ENCODE measurements at places on chromosomes 4 and X. TPM values are rescaled to one million over a fixed set of nuclear protein-coding genes. Genes with fewer than 3 reads are reported as not detected.

DNA sequence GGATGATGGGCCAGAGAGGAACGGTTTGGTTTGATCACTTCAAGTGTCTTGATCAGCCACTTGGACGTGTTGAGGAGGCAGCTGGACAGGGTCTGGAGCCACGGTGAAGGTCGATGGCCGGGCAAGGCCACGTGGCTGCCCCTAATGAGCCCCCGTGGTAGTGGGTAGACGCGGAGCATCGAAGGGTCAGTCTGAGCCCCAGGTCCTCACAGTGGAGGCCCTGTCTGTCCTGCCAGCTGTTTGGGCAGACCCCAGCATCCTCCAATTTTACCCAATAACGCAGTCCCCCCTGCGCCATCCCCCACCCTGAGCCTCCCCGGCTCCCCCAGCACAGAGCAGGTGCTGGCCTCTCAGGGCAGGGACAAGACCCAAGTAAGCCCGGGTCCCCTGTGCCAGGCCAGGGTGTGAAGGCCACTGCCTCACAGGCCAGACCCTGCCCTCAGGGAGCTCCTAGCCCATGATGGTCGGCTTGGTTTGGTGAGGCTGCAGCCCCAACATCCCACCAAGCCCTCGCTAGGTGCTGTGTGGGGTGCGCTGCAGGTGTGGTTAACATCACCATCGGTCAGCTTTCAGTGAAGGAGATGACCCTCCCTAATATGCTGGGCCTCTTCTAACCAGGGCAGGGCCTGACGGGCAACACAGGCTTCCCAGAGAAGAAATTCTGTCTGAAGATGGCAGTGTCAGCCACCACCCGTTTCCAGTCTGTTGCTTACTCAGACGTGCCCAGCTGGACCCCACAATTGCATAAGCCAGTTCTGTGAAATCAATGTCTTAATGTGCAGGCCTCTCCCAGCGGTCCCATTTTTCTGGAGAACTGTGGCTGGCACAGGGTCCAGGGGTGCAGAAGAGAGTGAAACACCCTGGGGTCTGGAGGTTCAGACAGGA, 40.5 kb upstream of the NKX1-1 start:
- no peak for DNase-seq

The PABPC1L2A gene
- not detected for total RNA-seq

The MFAP3L gene
- 15.2 TPM for total RNA-seq

The PNMA5 gene
- total RNA-seq, result not detected

The TMEM35A gene
- total RNA-seq, result 1.9 TPM

The DNASE1L1 gene
- 121 TPM for total RNA-seq

The PPP1R2C gene
- not detected for total RNA-seq

The MAOB gene
- total RNA-seq, result not detected

DNA sequence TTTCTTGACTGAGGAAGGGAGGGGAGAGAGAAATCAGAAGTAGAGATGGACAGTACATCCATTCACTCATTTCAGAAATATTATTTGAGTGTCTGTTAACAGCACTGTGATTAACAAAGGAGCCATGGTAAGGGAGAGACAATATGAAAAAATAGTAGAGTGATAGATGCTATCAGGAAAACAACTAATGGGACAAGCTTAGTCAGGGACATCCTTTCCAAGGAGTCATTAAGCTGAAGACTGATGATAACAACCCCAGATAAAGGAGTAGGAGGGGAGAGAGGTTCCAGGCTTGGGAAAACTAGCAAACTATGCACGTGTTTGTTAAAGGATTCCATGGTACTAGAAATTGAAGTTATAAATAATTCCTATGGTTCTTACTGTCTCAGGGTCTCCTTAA, 122.2 kb downstream of the CBR4 start:
- DNase-seq, result no peak

GRCh38 chrX:130264573-130264972, 4.1 kb downstream of the ZNF280C start:
- DNase-seq, result no peak

The SH3RF1 gene
- 7.1 TPM for total RNA-seq

DNA sequence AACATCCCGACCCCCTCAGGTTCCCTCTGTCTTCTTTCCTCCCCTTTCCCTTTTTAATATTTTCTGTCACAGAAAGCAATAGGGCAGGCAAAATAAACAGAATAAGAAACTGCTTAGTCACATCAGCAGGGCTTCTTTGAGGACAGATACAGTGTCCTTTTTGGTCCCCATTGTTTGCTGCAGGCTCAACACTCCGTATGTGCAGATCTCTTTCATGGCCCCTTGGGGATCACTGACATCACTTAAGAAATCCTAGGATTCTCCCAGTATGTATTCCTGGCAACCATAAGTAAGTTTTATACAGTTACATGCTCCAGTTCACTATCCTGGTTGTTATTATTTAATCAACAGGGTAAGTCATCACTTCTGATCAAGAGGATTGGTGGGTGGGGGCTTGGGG, 448.0 kb downstream of the NKX6-1 start:
- no peak for DNase-seq

DNA sequence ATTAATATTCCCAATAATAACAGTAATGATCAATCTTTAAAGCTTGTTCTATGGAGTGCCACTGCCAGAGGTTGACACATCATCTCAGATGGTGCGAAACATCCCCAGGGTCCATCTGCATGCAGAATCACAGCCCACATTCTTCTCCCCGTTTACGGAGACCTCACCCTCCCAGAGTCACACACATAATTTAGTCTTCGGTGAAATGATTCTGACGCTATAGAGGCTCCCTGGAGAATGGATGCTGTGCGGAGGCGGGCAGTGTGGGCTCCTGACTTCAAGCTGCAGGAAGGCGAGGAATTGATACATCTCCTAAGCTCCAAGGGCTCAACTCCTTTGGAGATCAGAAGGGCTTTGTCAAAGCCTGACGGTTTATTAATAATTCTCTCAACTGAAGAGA, 11.0 kb upstream of the ARHGAP36 start:
- no peak for DNase-seq

The OCRL gene
- 14.5 TPM for total RNA-seq

GRCh38 chrX:19747652-19748610, 139.5 kb downstream of the SH3KBP1 start:
- no peak for DNase-seq

The CLCN5 gene
- 6.2 TPM for total RNA-seq

The APBB2 gene
- 23.0 TPM for total RNA-seq

The AR gene
- 0.26 TPM for total RNA-seq

The SLC30A9 gene
- 44.1 TPM for total RNA-seq

Data from dermis microvascular lymphatic vessel endothelial cell (primary cell).